ENCODE measurements at places on chromosomes 13 and 19.

- no peak for DNase-seq
These were observed 626.9 kb downstream of the EFNB2 start for GRCh38 chr13:105908586-105908985.

- DNase-seq = no peak
These were observed 14.0 kb upstream of the TEKTIP1 start for GRCh38 chr19:3524904-3525451.

GRCh38 chr13:95797016-95797415 lies 120.1 kb downstream of the DNAJC3 start:
- DNase-seq = no peak

GRCh38 chr19:13176345-13176744 lies 26.1 kb downstream of the IER2 start:
- no peak for DNase-seq

GRCh38 chr13:99984461-99985240 lies 3.1 kb downstream of the ZIC2 start:
- no peak for DNase-seq

- DNase-seq = no peak
These were observed 12.2 kb upstream of the TTYH1 start for GRCh38 chr19:54403054-54403453.

- no peak for DNase-seq
These were observed 18.4 kb upstream of the KPNA3 start for GRCh38 chr13:49810567-49811526.

GRCh38 chr19:40217934-40218890 lies at the start of gene TTC9B:
Gene TTC9B (minus strand): TSS chr19:40218384. CDS start chr19:40218381, 3 bp downstream.
- peak; percentile 15 for DNase-seq

DNA sequence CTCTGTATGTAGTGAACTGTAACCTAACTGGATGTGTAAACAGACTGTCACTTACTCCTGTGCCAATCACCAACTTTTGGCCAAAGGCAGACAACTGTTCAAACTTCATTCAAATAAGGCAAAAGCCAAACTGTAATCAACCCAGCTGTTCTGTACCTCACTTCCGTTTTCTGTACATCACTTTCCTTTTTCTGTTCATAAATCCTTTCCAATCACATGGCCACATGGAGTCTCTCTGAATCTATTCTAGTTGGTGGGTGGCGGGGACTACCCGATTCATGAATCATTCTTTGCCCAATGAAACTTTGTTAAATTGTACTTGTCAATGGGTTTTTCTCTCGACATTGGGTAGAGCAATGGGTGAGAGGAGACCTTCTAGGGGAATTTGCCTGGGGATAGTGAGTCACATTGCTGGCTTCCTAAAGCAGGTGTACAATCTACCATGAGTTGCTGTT lies 178.3 kb upstream of the RFC3 start:
- DNase-seq = no peak

DNA sequence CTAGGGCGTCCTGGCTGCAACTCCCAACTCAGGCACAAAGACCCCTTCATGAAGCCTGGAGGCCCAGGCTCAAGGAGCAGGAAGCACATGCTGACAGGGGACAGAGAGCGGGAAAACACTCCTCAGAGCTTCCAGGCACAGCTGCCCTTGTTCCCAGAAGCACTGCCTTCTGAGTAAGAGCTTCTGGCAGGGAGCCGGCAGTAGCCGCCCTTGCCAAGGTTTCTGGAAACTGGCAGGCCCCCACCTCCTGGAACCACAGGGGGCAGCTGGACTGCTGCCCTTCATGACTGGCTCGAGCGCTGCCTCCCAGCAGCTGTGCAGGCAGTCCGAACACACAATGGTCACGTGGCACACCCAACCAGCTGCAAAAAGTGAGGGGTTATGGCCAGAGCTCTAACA lies 33.6 kb upstream of the EPHX3 start:
- DNase-seq = no peak

- DNase-seq = no peak
These were observed 611.0 kb upstream of the SGCG start for GRCh38 chr13:22569811-22570210.

DNA sequence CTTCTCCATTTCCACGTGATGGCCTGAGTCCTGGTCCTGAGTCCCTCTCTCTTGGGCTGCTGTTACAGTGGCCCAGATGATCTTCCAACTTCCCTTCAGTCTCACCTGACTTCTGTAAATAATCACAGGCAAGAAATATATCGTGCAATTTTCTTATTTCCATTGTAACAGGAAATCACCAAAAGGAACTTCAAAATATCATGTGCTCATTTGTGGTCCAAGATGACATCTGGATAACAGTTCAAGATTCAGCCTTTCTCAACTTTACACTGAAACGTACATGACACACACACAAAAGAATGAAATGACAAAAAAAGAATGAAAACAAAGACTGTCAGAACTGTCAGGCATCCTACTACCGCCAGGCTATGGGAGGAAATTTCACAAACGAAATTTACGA lies 22.0 kb upstream of the RAP2A start:
- no peak for DNase-seq

GRCh38 chr19:31594701-31595100 lies 245.5 kb upstream of the TSHZ3 start:
- DNase-seq = no peak

GRCh38 chr19:6705931-6706632 lies 14.4 kb downstream of the C3 start:
- no peak for DNase-seq

GRCh38 chr13:42798118-42798517 lies 16.7 kb downstream of the FAM216B start:
- DNase-seq = no peak

GRCh38 chr13:105008604-105009003 lies 1526.9 kb downstream of the EFNB2 start:
- DNase-seq = no peak

DNA sequence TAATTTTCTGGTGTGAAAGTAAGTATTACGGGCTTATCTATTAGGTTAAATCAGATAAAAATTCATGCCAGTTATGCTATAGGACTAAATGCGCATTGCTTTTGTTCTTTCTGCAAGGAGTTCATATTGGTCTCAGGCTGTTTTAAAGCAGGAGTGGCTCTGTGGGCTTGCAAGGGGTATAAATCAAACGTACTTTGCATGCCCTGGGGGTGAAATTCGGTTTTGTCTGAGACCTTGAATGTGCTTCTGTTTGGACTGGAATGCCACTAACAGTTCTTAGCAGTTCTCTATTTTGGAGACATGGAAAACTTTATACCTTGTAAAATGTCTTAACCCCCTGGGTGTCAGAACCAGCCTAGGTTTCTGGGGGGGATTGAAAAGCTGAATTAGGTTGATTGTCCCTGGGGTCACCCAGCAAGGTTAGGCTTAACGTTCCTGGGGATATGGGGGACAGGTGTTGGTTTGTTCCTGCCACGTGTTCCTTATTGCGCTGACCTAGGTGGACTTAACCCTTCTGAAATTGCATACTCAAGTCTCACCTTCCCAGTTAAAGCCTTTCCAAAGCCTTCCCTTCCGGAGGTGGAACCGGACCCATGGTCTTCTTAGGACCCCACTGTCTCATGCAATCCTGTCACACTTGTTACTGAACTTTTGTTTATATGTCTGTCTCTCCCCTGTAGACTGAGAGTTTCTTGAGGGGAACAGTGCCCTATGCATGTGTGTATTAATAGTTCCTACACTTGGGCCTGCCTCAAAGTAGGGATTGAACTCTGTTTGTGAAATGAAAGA lies 182.2 kb downstream of the LMO7 start:
- no peak for DNase-seq

DNA sequence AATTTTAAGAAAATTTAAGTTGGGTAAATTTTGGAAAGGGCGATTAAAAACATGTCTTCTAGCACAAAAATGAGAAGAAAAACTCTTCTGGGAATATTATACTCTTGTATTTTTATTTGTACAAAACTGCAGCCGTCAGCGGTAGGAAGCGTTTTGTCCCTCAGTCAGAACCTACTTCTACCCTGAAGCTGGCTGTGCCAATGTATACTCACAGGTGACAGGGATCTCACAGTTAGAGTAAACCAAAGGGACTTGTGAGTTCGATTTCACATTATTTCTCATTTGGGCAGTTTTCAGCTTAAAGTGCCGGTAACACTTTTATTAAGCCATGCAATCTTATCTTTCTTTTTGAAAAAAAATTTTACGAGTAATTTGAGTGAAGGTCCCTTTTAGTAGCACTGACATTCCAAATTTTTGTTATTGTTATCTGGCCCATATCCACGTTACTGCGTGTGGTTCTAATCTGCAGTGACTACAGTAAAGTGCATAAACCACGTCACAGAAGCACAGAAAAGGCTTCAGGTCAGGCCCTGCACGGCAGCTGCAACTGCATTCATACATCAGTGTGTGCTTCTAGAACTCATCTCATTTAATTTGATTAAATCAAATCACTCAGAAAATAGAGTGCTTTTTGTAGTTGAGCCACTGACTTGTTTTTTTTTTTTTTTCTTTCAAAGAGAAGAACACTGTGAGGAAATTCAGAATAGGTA lies 387.3 kb downstream of the LIG4 start:
- DNase-seq = no peak

GRCh38 chr19:40465025-40465556 lies 454 bp downstream of the BLVRB start:
- peak; percentile 14 for DNase-seq

Measured in CD4-positive, alpha-beta T cell treated with Interferon alpha-2 for 1 hour (primary cell).